ENCODE measurements at places on chromosomes 3 and 15.

DNA sequence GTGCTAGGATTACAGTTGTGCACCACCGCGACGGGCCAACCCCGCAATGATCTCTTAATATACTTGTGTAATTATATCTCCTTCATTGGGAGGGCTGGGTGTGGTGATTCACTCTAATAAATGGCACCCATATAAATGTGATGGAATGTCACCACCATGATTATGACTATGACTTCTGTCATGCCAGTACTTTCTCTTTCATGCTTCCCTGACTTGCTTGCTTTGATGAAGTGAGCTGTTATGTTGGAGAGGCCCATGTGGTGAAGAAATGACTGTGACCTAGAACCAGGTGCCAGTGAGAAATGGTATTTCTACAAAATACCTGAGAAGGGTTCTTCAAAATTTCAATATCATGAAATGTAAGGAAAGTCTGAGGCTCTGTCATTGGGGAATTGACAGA, 24.4 kb upstream of the TP63 start:
- no peak for DNase-seq

- no peak for DNase-seq
Measured at GRCh38 chr3:130682131-130682530, 64.5 kb downstream of the PIK3R4 start.

GRCh38 chr3:177460047-177460446, 262.8 kb upstream of the TBL1XR1 start:
- DNase-seq: no peak

- DNase-seq: no peak
Measured at GRCh38 chr3:189941679-189942078, 179.0 kb downstream of the P3H2 start.

DNA sequence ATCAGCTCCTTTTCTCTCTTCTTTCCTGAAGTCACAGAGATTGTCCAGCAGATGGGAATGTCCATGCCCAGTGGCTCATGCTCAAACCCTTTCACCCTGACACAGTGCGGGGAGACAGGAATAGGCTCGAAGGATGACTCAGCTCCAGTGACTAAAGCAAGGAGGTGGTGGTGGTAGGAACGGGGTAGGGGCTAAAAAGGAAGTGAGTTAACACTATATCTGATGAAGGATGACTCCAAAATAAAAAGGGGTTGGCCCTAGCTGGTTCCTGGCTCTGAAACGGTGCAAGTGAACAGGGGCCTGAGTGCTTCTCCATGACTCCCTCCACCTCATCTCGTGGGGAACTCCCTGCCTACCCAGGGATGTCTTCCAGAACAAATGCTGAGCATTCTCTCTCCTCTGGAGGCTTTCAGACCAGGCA, 167.4 kb upstream of the LPP start:
- no peak for DNase-seq

GRCh38 chr3:46110701-46111493, 83.6 kb upstream of the XCR1 start:
- no peak for DNase-seq

DNA sequence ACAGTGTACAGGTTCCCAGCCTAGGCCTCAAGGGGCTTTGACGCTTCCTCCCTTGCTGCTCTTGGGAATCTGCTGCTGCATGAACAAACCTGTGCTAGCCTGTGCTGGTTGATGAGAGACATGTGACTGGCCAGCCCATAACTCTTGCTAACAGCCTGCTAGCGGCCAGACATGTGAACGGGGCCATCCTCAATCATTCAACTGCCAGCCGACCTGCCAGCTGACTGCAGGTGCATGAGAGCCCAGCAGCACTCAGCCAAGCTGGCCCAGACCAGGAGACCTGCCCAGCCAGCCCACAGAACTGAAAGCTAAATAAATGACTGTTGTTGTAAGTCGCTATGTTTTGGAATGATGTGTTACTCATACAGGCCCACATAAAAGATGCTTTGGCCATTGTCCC, 82.4 kb upstream of the DLG1 start:
- DNase-seq: no peak

DNA sequence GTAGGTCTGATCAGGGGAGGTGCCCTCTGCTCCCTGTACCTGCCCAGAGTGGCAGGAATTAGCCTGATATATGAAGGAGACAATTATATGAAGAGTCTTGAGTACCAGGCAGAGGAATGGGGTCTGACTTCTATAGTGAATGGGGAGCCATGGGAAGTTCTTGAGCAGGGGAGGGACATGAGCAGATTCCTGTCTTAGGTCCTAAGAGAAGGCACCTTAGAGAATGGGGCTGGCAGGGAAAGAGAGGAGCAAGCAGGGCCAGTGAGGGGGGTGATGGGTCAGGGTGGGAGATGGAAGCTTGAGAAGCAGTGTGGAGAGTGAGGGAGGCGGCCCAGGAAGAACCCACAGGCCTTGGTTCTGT, 12.4 kb downstream of the CD276 start:
- DNase-seq: no peak

GRCh38 chr15:74832826-74833225, 6.4 kb downstream of the CPLX3 start:
- no peak for DNase-seq

DNA sequence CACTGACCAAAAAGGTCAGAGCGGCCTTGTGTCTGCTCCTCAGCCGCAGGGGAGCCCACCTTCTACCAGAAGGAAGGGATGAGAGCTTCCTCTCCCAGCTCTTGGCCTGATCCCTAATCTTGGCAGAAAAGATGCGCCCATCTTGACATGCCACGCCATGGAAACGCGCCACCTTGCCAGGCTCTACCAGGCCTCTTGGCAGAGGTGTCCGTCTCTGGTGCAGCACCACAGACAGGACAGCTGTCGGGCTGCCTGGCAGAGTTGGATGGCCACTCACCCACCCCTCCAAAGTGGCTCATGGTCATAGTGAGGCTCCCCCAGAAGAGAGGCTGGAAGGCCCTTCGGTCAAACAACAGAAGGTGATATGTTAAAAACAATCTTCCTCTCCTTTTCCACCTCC, 105.2 kb downstream of the LIPC start:
- DNase-seq: no peak

- no peak for DNase-seq
Measured at GRCh38 chr3:126476166-126477060, 722 bp upstream of the ZXDC start.

DNA sequence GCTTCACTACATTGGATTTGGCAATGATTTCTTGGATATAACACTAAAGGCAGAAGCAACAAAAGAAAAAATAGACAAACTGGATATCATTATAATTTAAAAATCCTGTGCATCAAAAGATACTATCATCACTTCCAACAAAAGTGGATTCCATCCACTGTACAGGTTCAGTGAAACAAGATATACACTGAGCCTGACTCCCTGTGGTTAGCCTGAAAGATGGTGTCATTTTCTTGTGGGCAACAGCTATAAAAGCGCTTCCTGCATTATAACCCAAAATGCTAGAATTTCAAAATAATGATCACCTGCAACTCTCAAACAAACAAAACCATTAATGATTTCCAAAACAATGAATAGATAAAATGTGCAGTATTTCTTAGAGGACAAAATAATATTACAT, 39.6 kb upstream of the TBC1D23 start:
- no peak for DNase-seq

DNA sequence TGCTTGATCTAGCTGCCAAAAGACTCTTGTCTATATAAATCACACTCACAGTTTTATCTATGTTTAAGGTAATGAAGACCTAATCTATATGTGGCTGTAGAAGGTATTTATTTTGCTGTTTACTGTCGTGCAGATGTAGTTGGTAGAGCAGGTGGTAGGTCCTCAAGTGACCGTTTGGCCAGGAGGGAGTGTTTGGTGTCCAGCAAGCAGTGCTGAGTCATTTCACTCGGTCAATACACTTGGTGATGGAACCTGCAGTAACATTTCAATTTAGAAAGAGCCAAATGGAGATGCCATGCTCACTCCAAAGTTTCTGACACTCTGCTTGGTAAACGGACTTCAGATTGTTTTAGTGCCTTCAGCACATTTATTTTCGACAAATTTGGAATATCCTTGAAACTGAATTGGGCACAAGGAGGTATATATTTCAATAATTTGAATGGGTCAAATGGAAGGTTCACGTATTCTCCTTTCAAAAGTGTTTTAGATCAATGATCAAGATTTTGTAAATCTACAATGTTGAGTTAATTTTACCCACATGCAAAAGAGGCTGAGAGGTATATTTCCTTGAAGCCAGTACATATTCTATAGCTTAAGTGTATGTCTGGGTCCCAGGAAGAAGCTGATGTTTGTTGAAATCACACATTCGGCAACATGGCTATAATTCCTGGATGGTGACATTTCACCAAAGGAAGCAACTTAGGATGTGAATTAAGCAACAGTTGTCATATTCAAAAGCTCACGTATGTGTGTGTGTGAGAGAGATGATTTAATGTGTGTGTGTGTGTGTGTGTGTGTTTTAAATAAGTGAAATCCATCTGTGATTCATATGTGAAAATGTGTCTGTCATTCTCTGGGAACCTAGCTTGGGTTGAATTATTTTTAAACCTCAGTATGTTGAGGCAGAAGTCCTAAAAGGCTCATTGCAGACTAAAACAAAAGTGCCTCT, 7.7 kb upstream of the CX3CR1 start:
- DNase-seq: no peak

GRCh38 chr3:141552440-141552991, 65.7 kb downstream of the RASA2 start:
- no peak for DNase-seq

DNA sequence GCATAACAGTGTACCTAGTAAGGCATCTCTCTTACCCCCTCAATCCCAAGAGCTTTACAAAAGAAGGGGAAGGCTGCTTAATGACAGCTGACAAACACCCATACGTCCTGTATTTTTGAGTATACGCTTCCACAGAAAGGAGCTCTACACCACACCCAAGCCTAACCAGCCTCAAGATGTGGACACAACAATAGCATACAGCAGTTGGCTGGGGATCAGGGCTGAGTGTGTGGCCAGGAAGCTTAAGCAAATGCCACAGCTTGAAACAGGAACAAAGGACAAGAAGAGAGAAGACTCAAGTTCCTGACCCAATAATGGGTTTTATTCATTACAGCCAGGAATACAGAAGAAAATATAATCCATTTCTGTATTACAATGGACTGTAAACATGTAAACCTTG, 6.9 kb downstream of the HEXA start:
- no peak for DNase-seq

DNA sequence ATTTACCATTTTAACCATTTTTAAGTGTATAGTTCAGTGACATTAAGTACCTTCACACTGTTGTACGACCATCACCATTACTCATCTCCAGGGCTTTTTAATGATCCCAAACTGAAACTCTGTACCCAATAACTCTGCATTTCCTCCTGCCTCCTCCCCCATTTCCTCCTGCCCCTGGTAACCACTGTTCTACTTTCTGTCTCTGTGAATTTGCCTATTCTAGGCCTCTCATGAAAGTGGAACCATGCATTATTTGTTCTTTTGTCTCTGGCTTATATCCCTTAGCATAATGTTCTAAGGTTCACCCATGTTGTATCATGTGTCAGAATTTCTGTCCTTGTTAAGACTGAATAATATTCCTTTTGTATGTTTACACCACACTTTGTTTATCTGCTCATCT, 154.2 kb downstream of the MECOM start:
- DNase-seq: no peak

DNA sequence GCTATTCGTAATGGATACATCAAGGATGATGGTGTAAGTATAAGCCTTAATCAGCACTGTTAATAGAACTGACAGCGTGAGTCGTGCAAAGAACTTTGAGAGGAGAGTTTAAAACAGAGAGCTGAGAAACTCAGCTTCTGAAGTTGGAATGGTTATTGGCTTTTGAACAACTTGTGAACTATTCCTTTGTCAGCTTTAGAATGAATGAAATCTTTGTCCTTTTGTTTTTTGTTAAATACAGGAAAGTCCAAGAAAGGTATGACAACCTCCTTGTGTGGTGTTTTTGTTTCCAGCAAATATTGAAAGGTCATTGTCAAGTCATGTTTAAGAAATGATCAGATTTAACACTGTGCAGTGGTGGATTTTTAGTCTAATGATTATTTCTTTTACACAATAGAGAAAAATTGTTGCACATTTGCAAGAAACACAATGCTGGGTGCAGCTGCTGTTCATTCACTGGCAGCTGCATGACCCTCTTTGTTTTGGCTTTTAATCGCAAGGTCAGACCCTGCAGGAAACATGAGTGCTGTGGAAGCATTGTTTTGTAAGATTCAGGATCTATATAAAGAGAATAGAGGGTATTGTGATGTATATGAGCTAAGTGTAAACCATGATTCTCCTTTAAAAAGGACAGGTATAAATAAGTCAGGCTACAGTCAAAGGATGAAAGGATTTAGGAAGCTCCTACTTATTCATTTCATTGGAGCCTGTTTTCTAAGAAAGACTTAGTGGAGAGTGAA, 21.7 kb upstream of the ABHD10 start:
- DNase-seq: no peak

- no peak for DNase-seq
Measured at GRCh38 chr3:10666621-10667020, 149.4 kb upstream of the SLC6A11 start.

GRCh38 chr3:134092208-134092701, 62.5 kb upstream of the SLCO2A1 start:
- no peak for DNase-seq

DNA sequence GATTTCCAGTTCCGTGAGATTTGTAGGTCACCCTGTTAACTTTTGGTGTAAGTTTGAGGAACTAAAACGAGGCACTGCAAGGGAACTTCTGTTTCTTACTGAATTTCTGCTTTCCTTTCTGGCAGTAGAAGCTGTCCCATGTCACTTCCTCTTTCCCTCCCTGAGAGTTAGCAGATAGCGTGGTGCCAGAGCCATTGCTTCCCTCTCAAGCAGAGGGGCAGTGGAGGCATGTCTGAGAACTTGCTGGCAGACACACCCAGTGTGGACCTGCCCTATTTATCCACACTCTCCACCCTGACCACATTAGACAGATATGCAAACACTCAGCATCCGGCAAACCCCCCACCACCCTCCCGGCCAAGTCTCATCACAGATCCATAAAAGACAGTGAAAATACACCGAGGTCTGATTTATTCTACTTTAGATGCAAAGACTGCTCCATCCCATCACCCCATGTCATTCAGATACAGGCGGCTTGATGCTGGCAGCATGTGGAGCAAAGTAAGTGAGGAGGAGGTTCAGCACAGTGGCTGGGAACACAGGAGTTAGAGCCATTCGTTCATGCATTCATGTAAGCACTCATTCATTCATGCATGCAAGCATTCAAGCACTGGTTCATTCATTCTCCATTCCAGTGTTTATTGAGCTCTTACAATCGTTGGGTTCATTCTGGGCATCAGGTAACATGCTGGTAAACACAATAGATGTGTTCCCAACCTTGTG, 324.7 kb downstream of the SHQ1 start:
- DNase-seq: no peak

- DNase-seq: no peak
Measured at GRCh38 chr3:171564748-171565480, 104.7 kb upstream of the TNIK start.

Measured in T follicular helper cell (primary cell).